ENCODE measurements at places on chromosomes 6 and 20.
A peak's percentile ranks its signal among the peaks of the same experiment; 100 is the strongest.

DNA sequence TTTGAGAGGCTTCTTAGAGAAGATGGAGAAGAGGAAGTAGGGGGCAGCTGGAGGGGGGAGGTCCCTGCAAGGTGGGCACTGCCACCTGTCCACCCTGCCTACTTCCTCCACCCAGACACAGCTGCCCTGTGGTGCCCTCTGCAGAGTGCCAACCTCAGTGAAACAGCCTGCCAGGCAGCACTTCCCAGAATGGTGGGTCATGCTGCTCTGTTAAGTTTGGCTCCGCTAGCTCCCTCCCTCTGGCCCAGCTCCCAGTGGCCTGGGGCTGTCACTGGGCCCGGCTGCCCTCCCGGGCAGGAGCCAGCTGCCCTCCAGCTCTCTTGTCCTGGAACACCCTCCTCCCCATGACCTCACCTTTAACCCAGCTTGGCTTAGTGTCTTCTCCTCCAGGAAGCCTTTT lies 5.1 kb upstream of the EPB41L1 start:
- no peak for DNase-seq

GRCh38 chr6:131680868-131681267 lies 20.3 kb downstream of the OR2A4 start:
- no peak for DNase-seq

DNA sequence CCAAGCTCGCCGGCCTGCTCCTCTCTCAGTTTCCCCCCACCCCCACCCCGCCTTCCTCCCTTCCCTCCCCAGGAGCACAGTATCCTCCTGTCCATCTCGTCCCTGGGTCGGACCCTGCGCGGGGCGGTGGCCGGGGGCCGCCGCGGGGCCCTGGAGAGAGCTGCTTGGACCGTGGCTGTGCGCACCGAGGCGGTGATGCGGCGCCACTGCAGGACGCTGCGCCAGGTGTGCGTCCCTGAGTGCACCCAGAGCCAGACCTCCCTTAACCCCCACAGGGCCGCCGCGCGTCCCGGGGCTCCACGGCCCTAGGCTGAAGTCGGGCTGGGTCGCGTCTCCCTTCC lies 2.2 kb downstream of the C20orf204 start:
- no peak for DNase-seq

DNA sequence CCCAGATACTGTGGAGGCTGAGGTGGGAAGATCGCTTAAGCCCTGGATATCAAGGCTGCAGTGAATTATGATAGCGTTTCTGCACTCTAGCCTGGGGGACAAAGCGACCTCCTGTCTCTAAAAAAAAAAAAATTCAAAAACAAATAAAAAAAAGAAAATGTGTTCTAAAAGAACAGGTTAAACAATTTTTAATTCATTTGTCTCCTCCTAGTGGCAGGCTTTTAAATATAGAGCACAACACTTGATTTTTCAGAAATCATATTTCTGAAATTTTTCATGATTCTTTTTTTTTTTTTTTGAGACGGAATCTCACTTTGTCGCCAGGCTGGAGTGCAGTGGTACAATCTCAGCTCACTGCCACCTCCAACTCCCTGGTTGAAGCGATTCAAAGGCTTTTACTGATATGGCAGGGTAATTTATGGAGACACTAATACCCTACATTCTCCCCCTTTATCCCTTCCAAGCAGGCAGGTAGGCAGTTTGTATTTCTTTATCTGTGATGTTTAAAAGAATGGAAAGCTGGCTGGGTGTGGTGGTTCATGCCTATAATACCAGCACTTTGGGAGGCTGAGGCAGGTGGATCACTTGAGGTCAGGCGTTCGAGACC lies 8.7 kb upstream of the GTF3C6 start:
- DNase-seq, result no peak

DNA sequence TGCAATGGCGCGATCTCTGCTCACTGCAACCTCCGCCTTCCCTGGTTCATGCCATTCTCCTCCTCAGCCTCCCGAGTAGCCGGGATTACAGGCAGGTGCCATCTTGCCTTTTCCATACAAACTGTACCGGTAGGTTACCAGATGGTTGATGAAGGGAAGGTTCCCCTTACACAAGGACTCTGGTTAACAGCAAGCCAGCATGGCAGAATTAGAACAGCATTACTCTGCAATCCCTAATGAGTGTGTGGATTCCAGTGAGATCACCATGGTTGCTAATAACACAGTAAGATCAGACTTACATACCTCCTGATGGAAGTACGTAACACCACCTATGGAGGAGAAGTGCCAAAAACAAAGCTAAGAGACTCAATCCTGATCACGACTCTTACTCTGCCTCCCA lies 51.7 kb downstream of the TTI1 start:
- no peak for DNase-seq

DNA sequence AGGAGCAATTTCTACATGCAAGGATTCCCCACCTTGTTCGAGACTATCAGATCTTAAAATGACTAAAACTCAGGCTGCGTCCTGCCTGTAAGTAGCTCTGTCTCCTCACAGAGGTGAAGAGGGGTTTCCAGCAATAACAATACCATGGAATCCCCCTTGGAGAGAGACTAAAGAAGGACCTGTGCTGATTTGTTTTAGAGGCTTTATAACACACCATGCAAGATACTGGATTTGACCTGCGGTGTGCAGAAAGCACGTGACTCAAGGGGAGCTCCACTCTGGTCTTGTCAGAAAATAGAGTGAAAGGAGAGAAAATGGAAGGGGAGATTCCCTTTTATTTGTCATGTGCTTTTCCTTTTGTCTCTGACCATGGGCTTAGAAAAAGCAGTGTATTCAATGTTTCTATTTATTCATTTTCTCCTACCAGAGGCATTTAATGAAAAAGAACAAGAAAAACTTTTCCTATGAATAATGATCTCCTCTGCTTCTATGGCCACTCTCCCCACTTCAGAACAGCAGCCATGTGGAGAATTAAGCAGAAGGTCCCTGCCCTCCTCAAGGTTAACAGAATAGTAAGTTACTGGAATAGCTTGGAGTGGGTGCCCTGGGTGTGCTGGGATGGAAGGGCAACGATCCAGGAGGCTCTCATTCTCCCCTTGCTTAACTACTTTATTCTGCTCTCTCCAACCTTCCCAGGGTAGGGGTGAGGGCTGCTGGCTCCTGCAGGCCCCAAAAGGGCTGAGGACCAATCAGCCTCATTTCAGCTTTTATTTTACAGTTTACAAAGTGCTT lies 19.2 kb upstream of the MRPS10 start:
- DNase-seq, result no peak

GRCh38 chr6:136166815-136167214 lies 83.3 kb downstream of the MTFR2 start:
- no peak for DNase-seq

GRCh38 chr20:23339986-23340385 lies 10.6 kb upstream of the NXT1 start:
- DNase-seq, result no peak

- peak; percentile 60 for DNase-seq
These were observed 39.2 kb upstream of the TLDC2 start for GRCh38 chr20:36836591-36837269.

- no peak for DNase-seq
These were observed 67.6 kb downstream of the ZNF831 start for GRCh38 chr20:59231124-59231804.

- DNase-seq, result no peak
These were observed 372.7 kb upstream of the SULF2 start for GRCh38 chr20:48158014-48158413.

DNA sequence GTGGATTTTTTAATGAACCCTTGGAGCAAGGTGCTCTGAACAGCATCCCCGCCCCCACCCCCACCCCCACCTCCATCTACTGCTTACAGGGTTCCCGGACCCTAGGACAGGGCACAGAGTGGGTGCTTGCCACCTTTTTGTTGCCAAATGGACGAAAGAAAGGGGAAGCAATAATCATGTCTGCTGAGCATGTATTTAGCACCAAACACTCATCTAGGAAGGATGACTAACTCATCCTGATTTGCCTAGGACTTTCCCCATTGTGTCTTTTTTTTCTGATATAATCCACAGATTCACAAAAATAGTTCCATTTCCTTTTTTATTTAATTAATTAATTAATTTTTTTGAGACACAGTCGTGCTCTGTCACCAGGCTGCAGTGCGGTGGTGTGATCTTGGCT lies 1.2 kb upstream of the PLTP start:
- no peak for DNase-seq

GRCh38 chr6:16190214-16190613 lies 48.2 kb upstream of the GMPR start:
- DNase-seq, result no peak

DNA sequence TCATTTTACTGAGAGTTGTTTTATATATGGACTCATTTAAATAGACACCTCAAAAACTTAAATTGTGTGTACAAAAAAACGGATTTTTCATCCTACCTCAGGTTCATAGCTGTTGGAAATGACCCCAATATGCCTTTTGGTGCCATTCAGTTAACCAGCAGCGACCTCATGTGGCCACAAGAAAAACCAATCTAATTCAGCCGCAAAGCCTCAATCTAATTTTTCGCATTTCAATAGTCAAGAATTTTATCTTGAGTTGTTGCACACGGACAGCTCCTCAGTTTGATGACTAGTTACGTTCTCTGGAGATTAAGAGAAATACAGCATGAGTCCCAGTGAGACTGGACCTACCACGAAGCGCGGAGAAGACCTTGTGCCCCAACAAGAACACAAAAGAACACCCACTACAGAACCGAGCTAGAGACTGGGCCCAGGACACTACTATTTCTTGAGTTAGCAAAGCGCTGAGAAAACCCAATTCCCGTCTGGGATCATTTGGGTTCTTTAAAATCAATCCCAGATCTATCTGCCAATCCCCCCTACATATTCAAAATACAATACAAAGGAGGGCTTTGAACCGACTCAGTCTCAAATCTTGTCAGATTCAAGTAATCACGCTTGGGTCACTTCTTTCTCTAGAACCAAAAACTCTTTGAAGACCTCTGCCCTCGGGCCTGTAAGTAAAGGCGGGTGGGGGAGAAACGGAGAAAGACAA lies 1.1 kb downstream of the TCP11 start:
- DNase-seq, result no peak

DNA sequence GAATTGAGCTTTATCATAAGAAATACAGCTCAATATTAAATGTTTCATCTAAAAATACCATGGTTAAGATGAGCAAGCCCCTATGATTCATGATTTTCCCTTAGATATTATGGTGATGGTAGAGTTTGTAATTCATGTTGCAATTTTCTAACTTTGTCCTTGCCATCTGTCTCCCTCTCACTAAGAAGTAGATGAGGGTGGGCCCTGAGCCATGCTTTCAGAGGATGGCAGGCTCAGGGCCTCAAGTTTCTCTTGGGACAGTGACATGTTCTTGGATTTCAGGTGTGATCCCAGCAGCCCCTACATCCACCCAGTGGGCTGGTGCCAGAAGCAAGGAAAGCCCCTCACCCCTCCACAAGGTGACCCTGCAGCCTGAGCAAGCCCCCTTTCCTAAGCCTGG lies 25.6 kb downstream of the L3MBTL1 start:
- DNase-seq, result no peak

GRCh38 chr6:161064915-161065314 lies 73.3 kb downstream of the MAP3K4 start:
- DNase-seq, result no peak
